ENCODE measurements at places on chromosomes 3 and 15.
A peak's percentile ranks its signal among the peaks of the same experiment; 100 is the strongest.

DNA sequence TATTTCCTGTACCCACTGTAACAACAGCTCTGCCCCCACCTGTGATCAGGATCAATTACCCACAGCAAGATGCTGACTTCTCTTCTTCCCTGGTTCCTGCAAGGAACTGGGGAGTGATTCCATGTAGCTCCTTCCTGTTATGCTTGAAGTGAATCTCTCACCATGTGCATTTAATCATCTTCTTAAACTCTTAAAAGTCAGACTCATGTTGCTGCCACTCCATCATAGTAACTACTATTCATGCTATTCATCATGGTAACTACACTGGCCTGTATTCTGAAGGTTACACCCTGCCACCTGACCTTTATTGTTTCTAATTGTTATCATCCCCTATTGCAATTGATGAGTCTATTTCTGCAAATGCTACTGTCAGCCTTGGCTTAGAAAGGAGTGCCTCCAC, 89.5 kb downstream of the SUCNR1 start:
- no peak for ATAC-seq

DNA sequence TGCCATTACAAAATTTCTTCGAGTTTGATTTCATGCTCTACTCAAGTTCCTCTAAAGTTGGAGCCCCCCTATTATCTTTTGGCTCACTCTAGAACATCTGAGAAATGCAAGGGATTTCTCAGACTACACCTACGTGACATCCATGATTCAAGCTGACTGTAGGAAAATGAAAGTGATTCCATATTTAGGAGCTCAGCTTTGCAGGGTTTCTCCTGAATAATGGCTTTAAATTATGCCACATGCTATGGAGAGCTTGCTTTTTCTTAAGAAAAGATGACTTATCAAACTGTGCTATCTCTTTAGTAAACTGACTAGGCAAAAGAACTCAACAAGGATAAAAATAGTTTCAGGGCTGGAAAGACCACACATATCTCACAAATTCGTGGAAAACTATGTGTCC, 292.1 kb downstream of the LSAMP start:
- ATAC-seq, result no peak

DNA sequence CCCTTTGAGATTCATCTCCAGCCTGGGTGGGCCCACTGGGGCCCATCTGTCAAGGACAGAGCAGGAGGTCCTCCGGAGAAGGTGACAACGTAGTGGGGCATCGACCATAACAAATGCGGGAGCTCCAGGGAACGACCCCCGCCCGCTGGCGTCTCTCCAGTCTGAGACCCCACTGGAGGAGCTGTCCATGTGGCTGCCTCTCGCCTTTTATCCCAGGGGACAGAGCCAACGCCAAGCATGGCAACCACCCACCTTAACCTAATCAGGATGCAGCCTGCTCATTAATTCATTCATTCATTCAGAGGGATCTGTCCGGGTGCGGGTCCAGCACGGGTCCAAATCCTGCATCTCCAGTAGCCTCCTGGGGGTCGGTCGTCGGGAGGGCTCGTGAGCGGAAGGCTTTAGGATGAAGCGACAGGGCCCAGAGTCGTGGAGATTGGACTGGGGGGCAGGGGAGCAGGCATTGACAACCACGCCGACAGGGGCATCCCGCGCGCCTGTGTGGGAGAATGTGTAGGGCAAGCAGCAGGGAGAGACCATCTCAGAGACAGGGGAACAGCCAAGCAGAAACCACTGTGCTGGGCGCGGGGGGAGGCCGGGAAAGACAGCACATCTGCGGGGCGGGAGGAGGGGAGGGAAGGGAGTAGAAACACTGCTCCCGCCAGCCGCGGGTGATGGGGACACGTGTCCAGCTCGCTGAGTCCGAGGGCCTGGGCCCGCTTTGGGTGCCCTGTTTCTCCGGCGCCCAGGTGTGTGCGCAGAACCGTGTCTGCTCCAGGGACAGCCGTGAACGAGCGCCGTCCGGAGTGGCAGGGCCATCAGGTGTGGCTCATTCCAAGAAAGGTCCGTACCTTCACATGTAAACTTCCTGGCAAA, 1.9 kb downstream of the PIGZ start:
- ATAC-seq, result no peak

- ATAC-seq, result no peak
Measured at GRCh38 chr15:67805666-67806516, 19.4 kb upstream of the SKOR1 start.

DNA sequence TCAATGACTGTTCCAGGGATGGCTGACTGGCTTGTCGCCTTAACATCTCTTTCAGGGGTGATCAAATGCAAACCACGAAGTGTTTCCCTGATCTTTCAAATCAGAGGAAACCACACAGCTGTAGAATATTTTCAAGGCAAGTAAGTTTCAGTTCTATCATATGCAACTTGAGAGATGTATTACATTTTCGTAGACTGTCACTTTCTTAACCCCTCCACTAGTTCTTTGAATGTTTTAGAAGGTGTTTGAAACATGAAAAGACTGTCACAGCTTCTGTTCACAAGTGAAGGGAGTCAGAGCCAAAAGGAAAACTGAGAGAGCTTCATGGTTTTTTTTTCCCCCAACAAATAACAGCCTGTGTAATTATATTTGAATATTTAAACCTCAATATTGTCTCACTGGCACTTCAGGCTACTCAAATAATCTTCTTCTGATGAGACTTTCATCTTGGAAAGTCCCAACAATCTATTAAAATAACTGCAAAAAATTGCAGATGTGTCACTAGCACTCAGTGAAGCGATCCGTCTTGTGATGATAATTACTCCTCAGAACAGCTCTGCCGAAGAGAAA, 25.9 kb upstream of the CAPN7 start:
- peak; percentile 38 for ATAC-seq
